CD4-positive, alpha-beta memory T cell (primary cell): ENCODE measurements at places on chromosomes 7 and 10. TPM values are rescaled to one million over a fixed set of nuclear protein-coding genes. Genes with fewer than 3 reads are reported as not detected.

The SERPINE1 gene
- polyA plus RNA-seq, result not detected

The MAT1A gene
- polyA plus RNA-seq, result not detected

The PRKG1 gene
- polyA plus RNA-seq, result not detected

The GALNT17 gene
- not detected for polyA plus RNA-seq

The GJD4 gene
- not detected for polyA plus RNA-seq

The GNAT3 gene
- polyA plus RNA-seq, result not detected

The TNS3 gene
- not detected for polyA plus RNA-seq

The CPN1 gene
- not detected for polyA plus RNA-seq

The AGAP9 gene
- not detected for polyA plus RNA-seq

The UNCX gene
- polyA plus RNA-seq, result not detected

The ARMC3 gene
- polyA plus RNA-seq, result not detected

The TRIL gene
- polyA plus RNA-seq, result not detected

The CLRN3 gene
- polyA plus RNA-seq, result not detected

The PLA2G12B gene
- not detected for polyA plus RNA-seq

The ITGA8 gene
- polyA plus RNA-seq, result not detected

The AKR1C1 gene
- 1.1 TPM for polyA plus RNA-seq

The GIMAP4 gene
- 449 TPM for polyA plus RNA-seq

The SPDYE11 gene
- not detected for polyA plus RNA-seq

The CYP2C18 gene
- not detected for polyA plus RNA-seq

The PNLIPRP1 gene
- polyA plus RNA-seq, result not detected

The DGKB gene
- polyA plus RNA-seq, result not detected

The CALHM1 gene
- polyA plus RNA-seq, result not detected

The ZNF746 gene
- polyA plus RNA-seq, result 3.7 TPM

The SCART1 gene
- 0.49 TPM for polyA plus RNA-seq

The OR2A5 gene
- not detected for polyA plus RNA-seq

The GPC2 gene
- not detected for polyA plus RNA-seq

The PCGF5 gene
- 81.5 TPM for polyA plus RNA-seq

The HK1 gene
- 156 TPM for polyA plus RNA-seq

The PTF1A gene
- polyA plus RNA-seq, result not detected

The FAM20C gene
- not detected for polyA plus RNA-seq

The ITIH5 gene
- not detected for polyA plus RNA-seq

The HABP2 gene
- polyA plus RNA-seq, result not detected

The CAMK1D gene
- polyA plus RNA-seq, result 17.0 TPM

The GOLGA7B gene
- 0.46 TPM for polyA plus RNA-seq

The UMAD1 gene
- polyA plus RNA-seq, result 36.7 TPM

The OR2A12 gene
- polyA plus RNA-seq, result not detected

The HOXA4 gene
- polyA plus RNA-seq, result 0.30 TPM

The COA1 gene
- polyA plus RNA-seq, result 56.4 TPM

The COL17A1 gene
- polyA plus RNA-seq, result not detected

The PTPRN2 gene
- 1.9 TPM for polyA plus RNA-seq

The DIP2C gene
- polyA plus RNA-seq, result 2.1 TPM

The NOS3 gene
- polyA plus RNA-seq, result 6.6 TPM

The EDRF1 gene
- 11.4 TPM for polyA plus RNA-seq

The SORBS1 gene
- 0.75 TPM for polyA plus RNA-seq

The PLEKHS1 gene
- not detected for polyA plus RNA-seq

The SCIN gene
- polyA plus RNA-seq, result 0.07 TPM

The R3HCC1L gene
- polyA plus RNA-seq, result 13.8 TPM

The PNLIPRP2 gene
- polyA plus RNA-seq, result not detected

The C10orf71 gene
- polyA plus RNA-seq, result not detected

The BMPER gene
- not detected for polyA plus RNA-seq

The COL28A1 gene
- not detected for polyA plus RNA-seq

The ADAMTS14 gene
- polyA plus RNA-seq, result not detected

The TBC1D12 gene
- not detected for polyA plus RNA-seq

The RBP4 gene
- polyA plus RNA-seq, result not detected

The FBH1 gene
- polyA plus RNA-seq, result 71.1 TPM
